PC-3 (cell line): ENCODE measurements at places on chromosomes 3 and 15. TPM values are rescaled to one million over a fixed set of nuclear protein-coding genes. Genes with fewer than 3 reads are reported as not detected.

CEP152 gene
- total RNA-seq = 7.5 and 8.2 TPM in 2 replicates

AP3B2 gene
- total RNA-seq = 0.47 TPM in 1 of 2 replicates, not detected in the other

TMEM158 gene
- total RNA-seq = 80.6 and 82.9 TPM in 2 replicates

MITF gene
- total RNA-seq = 2.8 and 7.6 TPM in 2 replicates

ZMYND10 gene
- 1.6 and 3.9 TPM in 2 replicates for total RNA-seq

CCDC12 gene
- total RNA-seq = 44.2 and 67.8 TPM in 2 replicates

NR1I2 gene
- total RNA-seq = 0.04 TPM in 1 of 2 replicates, not detected in the other

DAPK2 gene
- 1.4 and 5.2 TPM in 2 replicates for total RNA-seq

CADM2 gene
- total RNA-seq = 0.47 TPM in 1 of 2 replicates, not detected in the other

FETUB gene
- total RNA-seq = not detected in 2 replicates

LZTFL1 gene
- total RNA-seq = 8.3 and 14.2 TPM in 2 replicates

PLAAT1 gene
- not detected in 2 replicates for total RNA-seq
